ENCODE measurements at places on chromosomes 12 and 14. TPM values are rescaled to one million over a fixed set of nuclear protein-coding genes. Genes with fewer than 3 reads are reported as not detected.

DNA sequence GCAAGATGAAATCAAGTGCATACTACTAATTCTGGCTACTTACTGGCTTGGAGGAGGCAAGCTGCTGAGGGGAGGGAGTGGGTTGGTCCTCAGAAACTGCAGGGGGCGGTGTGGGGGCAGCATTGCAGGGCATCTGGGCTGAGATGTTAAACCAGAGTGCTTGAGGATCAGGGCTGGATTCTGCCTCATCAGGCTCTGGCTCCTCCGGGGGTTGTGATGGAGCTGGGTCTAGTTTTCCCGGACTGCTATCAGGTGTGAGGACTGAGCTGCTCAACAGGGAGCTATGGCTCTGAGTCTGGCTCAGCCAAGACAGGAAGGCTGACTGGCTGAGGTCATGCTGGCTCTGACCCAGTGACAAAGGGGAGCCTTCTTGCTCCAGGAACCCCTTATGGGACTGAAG, 28.6 kb downstream of the BAZ2A start:
- DNase-seq = peak; percentile 33
- H3K4me3 ChIP-seq = no peak overlapping the region
- H3K27ac ChIP-seq = peak overlapping the region; percentile 24
- no peaks in the 10 kb centered on the region for H3K27me3 ChIP-seq

GRCh38 chr12:62296001-62296400, 35.8 kb downstream of the USP15 start:
- H3K4me1 ChIP-seq = peaks cover 41% of the 10 kb centered on the region
- no peak for DNase-seq
- H3K27ac ChIP-seq = no peak overlapping the region
- H3K4me3 ChIP-seq = no peak overlapping the region

GRCh38 chr12:129215556-129215955, 362.3 kb downstream of the GLT1D1 start:
- H3K4me1 ChIP-seq = no peaks in the 10 kb centered on the region
- DNase-seq = no peak
- H3K27me3 ChIP-seq = no peaks in the 10 kb centered on the region

DNA sequence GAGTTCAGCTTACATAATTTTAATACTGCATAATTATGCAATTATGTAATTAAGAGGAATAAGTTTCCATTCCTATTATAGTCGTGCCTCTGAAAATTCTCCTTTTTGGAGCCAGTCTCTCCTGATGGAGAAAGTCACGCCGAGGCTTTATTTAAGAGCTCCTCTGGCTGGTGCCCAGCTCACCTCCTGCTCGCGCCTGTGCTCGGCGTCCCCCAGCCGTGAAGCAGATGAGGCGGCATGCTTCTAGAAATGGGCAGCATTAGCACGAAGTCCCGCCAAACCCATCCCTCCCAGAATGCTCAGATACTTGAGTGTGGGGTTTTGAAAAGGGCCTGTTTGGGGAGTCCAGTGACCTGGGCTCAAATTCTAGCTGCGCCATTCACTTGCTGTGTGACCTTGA, 153.0 kb downstream of the PHETA1 start:
- no peak overlapping the region for H3K4me3 ChIP-seq
- no peaks in the 10 kb centered on the region for H3K36me3 ChIP-seq
- H3K27ac ChIP-seq = no peak overlapping the region
- H3K27me3 ChIP-seq = peaks cover 2% of the 10 kb centered on the region
- DNase-seq = no peak

The GPR84 gene
- total RNA-seq = 0.18 TPM

Measured in activated CD4-positive, alpha-beta memory T cell treated with anti-CD3 and anti-CD28 coated beads, Interleukin-2, amount 10 ng/mL, durations not matched to agents 7 days and 5 days (primary cell).